Activated naive CD4-positive, alpha-beta T cell treated with anti-CD3 and anti-CD28 coated beads, Interleukin-2, amount 50 U/mL, for 72 hours (primary cell): ENCODE measurements at places on chromosomes 11 and 22.

DNA sequence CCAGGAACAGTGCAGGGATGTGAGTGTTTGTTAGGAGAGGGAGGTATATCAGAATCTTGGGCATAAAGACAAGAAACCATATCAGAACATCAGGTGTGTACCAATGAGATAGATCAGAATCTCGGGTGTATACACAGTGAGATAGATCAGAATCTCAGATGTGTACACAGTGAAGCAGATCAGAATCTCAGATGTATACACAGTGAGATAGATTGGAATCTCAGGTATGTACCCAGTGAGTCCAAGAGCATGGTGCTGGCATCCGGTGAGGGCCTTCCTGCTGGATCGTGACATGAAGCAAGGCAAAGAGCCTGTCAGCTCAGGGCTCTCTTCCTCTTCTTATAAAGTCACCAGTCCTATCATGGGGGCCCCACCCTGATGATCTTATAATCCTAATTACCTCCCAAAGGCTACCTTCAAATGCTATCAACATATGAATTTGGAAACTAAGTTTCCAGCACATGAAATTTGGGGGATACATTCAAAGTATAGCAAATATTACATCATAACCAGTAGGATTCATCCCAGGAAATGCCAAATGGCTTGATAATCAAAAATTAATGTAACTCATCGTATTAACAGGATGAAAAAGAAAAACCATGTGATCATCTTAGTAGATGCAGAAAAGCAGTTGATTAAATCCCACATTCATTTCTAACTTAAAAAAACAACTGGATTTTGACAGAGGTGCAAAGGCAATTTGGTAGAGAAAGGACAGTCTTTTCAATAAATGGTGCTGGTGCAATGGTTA, 28.6 kb downstream of the PPARA start:
- no peak for DNase-seq

GRCh38 chr11:61541598-61541997, 33.0 kb downstream of the LRRC10B start:
- DNase-seq = no peak

DNA sequence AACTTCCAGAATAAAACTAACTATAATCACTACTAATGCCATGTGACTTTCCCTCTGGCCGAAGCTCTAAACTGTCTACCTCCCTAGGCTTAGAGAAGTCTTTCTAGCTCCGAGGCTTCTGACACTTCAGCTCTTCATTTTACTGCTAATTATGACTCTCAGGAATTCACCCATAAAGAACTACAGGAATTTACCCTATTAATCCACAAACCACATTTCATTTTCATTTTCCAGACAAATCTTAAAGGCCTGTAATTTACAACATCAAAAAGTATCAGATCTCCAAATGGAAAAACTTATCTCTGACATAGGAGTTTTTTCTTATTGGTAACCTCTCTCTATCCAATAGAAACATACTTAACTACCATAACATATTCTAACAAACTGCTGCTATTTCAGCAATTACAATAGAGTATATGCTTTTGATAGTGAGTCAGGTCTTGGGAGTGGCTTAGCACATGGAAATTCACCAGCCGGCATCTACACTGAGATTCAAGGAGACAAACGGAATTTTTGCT, 33.4 kb downstream of the MRTFA start:
- no peak for DNase-seq

DNA sequence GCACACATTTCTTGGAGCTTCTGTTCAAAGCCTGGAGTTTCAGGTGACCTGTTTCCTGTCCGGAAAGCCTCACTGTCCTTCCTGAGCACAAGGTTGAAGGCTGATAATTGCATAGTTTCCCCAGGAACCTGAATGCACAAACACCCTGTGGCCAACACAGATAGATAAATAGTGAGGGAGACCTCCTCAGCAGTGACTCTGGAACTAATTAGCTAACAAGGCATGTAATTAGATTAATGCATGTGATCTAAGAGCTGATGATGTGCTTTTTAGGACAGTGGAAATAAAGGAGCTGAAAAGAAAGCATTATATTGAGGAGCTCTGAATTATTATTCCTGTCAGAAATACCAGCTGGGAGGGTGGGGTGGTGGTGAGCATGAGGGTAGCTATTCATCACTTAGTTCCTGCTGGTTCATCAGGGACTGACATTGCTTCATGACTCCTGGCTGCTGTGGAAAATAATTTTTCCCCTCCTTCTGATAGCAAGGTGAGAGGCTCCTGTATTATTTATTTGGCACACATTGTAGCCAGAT, 101.1 kb downstream of the NELL1 start:
- DNase-seq = no peak

DNA sequence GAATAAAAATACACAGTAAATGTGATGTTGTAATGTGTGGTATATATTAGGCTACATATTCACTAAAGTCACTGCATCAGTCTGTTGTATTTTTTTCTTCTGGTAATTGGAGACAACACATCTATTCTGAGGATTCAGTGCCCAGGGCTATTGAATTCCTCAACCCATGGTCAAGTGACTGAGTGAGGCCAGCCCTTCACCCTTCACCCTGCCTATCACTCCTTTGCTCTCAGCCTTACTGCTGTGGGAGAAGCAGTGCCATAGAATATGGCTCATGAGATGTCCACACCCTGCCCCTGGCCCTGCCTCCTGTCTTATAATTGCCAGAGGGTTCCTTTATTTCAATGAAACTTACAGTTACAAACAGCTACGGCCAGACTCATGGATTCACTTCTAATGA, 295.6 kb downstream of the NTM start:
- DNase-seq = no peak

GRCh38 chr11:32962016-32962415, 53.7 kb upstream of the DEPDC7 start:
- DNase-seq = no peak

DNA sequence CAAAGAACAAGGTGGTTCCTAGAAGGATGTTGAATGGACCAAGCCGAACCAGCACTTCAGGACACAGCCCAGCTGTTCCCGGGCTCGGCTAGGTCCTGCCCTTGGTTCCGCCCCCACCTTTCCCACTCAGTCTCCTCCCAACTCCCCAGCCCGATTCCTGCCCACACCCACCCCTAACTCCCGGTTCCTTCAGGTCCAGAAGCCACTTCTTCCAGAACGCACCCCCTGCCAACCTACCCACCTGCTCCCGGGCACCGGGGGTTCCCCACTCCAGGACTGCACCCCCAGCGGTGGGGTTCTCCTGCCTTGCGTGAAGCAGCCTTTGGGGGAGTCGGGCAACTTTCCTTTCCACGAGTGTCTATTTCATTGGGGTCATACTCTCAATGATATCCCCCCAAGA, 30.7 kb downstream of the CERK start:
- DNase-seq = no peak
